ENCODE measurements at places on chromosomes 1 and 21. TPM values are rescaled to one million over a fixed set of nuclear protein-coding genes. Genes with fewer than 3 reads are reported as not detected.

Gene SLC6A9
- 0.88 TPM for polyA plus RNA-seq

Gene LCA5L
- 0.58 TPM for polyA plus RNA-seq

Gene FYB2
- polyA plus RNA-seq, result 123 TPM

DNA sequence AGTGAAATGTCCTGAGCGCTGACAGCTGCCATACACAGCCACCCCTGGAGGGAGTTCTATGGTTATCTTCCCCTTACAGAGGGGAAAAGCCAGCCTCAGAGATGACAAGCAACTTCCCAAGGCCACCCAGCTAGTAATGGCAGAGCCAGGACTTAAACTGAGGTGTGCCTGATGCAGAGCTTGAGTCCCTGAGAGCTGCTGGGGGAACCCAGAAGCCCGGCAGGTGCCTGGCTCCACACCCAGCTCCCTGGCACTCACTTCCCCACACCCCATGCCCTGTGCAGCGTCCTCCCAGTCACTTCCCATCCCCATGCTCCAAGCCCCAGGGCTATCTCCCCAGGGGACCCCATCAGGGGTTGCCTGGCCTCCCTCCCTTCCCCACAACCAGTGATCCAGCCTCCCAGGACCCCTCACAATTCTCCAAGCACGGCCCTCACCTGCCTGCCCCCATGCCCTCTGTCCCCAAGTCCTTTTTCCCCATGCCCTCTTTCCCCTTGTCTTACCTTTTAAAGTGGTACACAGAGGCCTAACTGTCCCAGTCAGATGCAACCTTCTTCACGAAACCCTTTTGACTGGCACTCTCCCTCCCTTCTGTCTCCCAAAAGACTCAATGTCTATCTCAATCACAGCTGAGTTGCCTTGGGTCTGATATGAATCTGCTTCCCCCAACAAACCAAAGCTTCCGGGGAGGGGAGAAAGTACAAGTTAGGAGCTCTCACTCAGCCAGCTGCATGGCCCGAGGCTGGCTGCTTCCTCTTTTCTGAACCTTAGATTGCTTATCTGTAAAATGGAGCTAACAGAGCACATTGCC lies 39.8 kb upstream of the LRP8 start:
- DNase-seq, result no peak

GRCh38 chr21:45870421-45870820 lies 111.1 kb upstream of the COL6A1 start:
- no peak for DNase-seq

DNA sequence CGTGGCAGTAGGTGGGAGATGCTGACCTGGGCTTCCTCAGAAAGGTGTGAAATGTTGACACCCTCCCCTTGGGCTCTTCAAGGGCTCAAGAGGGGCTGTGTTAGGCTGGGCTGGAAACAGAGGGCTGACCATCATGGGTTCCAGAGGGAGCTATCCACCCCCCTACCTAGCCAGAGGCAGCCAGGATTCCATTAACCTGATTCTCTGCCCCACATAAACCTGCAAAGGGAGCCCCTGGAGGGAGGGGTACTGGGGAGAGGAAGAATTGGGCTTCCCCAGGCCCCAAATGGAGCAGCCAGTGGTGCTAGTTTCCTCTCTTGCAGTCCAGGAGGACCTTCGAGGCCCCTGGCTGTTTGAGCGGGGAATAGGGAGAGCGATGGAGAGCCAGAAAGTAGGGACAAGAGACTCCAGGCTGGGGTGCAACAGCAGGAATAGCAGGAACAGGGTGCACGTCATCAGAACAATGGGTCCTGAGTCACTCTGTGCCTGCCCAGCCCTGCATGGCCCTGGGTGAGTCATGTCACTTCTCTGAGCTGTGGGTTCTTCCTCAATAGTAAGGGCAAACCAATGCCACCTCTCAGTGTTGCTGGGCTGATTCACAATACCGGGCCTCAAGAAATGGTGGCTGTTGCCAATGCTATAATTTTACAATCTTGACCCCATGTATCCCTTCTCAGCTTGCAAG lies 121.2 kb downstream of the EPHB2 start:
- DNase-seq, result no peak

DNA sequence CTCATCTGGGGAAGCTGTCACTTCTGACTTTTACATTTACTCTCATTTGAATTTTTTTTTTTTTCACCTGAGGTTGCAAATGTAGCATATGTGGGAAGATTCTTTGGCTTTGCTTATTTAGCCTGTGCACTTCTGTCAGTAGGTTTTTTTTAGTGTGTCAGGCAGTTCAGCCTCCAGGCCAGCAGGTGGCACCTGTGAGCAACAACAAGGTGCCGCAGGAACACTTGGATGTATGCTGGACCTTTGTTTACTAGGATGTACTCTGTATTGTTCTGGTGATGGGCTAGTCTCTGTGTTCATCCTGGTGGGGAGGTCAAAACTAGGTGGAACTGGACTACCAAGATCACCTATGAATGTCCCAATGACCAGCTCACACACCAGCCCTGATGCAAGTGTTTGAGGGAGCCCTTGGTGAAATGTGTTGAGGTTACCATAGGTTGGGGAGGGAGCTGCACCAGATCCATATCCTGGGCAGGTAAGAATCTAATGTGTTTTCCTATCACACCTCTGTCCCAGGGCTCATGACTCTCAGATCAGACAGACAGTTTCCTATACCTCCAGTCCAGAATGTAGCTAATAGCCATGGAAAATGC lies 618.2 kb downstream of the BRINP3 start:
- DNase-seq, result no peak

DNA sequence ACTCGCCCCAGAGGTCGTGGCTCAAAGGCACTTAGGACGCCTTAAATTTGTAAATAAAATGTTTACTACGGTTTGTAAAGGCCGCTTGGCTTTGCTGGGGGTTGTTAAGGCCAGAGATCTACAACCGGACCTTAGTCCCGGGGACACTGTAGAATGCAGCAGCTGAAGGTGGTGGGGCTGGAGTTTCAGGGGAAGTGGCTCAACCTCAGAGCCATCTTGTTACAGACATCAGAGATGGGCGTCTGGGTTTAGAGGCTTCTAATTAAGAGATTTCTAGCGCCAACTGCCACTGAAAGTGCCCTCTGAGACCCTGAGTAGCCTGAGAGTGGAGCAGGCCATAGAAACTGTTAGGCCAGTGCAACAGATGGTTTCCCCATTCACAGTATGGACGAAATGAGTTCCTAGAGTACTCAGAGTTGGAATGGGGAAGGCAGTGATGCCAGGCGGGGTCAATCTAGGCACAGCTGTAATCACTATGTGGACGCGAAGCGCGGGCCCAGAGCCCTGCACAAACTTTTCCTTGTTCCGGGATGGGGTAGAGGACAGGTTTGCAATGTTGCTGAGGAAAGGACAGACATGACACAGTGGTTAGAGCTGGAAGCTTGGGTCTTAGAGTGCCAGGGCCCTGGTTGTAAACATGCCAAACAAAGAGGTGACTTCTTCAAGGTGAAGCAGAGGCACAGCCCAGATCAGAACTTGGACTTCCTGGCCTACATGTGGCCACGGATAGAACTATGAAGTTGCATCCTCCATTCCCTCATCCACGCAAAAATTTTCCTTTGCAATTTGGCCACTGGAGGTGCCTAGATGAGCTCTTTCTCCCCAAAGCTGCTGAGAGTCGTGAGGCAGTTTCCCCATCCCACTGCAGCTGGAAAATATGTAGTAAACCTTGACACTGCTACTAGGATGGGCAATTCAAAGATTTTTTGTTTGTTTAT lies 6.0 kb downstream of the HLX start:
- no peak for DNase-seq

DNA sequence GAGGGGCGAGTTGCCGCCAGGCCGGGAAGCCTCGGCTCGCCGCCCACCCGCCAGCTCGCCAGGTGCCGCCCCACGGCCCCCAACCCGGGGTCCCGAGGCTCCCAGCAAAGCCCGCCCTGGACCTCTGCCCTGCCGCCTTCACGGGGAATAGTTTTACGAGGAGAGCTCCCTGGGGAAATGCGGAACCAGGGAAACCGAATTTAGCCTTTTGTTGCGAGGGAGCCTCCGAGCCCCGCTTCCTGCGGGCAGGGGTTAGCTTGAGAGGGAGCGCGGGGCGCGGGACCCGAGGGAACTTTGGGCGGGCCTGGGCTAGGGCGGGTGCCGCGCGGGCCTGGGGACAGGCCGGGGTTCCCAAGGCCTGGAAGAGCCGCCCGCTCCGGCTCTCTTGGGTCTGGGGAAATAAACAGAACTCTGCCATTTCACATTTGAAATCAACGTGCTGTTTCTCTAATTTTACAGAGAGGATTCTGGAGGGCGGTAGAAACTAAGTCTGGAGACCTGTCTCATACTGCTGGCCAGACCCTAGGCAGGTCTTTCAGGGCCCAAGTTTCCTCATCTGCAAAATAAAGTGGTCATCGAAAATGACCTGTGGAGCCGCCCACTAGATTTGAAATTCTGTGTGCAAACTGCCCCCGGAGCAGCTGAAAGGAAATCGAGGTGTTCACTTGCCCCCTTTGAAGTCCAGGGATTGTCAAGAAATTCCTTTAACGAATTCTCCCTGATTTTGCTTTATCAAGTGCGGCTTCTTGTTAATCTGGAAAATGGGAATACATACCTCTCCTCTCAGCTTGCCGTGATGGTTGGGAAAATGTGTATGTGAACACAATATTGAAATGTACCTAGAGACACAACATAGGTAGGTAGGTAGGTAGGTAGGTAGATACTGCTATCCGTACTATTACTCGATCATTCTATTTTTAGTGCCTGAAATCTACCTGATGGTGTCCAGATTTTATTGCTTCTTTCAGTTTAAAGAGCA lies 749 bp upstream of the GLUL start:
- DNase-seq, result peak; percentile 74

DNA sequence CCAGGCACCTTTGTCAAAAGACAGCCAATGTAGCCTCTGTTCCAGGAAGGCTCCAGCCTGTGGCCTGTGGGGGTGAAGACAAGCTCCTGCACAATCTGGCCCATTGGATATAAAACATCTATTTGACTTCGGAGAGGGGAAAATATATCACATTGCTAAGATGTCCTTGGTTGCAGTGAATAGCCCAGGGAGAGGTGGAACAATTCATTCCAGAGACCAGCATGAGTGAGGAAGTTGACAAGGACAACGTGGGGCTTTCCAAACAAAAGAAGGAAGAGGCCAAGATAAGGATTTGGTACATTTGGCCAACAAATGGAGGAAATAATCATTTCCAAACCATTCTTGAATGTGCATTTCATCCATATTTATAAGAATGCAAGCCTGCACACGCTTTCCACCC lies 187.0 kb downstream of the ETS2 start:
- DNase-seq, result peak; percentile 29

DNA sequence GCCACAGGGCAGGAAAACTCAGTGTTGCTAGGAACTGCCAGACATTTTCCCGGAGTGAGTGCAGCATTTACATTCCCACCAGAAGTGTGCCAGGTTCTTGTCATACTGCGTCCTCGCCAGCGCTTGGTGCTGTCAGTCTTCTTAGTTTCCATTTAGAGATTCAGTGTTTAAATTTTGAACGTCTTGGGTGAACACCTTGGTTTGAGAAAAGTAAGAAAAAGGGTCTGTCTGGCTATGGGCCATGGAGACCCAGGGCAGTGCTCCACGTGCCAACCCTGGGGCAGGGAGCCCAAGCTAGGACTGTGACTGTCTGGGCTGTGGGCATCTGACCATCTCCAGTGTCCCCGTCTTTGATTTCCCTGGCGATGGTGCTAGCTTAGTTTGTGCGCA lies 16.0 kb downstream of the IBA57 start:
- DNase-seq, result no peak

- peak; percentile 60 for DNase-seq
Observed at GRCh38 chr1:44808938-44809917, 905 bp downstream of the BTBD19 start.

GRCh38 chr21:28230559-28230958 lies 762.1 kb downstream of the LTN1 start:
- DNase-seq, result no peak

- DNase-seq, result no peak
Observed at GRCh38 chr1:89771991-89772560, 48.8 kb upstream of the LRRC8D start.

DNA sequence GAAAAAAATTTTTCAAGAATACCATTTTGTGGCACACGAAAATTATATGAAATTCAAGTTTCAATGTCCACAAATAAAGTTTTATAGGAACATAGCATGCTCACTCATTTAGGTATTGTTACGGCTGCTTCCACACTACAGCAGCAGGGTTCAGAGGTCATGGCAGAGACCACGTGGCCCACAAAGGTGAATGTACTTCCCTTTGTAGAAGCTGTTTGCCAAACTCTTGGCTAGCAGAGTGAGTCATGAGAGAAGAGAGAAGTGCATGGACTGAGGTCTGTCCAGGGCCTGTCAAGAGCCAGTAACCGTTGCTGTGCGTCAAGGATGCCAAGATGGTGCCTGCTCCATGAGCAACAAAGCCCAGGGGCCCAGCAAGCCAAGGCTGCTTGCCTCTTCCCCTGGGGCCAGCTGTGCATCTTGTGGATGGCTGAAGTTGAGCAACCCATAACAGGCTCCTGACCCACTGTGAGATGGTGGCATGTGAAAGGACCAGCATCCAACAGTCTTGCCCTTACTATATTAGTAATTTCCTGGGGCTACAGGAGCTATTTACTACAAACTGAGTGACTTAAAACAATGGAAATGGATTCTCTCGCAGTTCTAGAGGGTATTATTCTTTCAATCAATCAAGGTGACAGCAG lies 64.8 kb upstream of the ATP5PO start:
- no peak for DNase-seq
